ENCODE measurements at places on chromosomes 6 and 20. TPM values are rescaled to one million over a fixed set of nuclear protein-coding genes. Genes with fewer than 3 reads are reported as not detected.

DNA sequence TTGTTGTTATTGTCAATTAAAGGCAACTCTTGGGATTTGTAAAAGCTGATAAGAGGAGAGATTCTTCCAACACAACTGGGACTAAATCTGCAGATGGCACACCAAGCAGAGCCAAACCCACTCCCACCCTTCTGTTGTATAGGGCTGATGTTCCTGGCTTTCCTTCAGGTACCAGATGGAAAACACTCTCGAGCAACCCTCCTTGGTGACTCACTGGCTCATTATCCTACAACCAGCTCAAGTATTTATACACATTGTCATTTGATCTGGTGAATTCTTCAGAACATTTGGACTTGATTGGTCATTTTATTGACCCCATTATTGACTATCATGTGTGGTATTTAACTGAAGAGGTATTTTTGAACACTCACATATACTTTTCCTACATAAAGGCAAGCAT lies 190.3 kb upstream of the PCSK2 start:
- DNase-seq: no peak

- DNase-seq: peak; percentile 66
These were observed at the start of gene RFX6 for GRCh38 chr6:116876635-116877611. RFX6 (plus strand) TSS chr6:116877242; CDS start chr6:116877276, 34 bp downstream.

DNA sequence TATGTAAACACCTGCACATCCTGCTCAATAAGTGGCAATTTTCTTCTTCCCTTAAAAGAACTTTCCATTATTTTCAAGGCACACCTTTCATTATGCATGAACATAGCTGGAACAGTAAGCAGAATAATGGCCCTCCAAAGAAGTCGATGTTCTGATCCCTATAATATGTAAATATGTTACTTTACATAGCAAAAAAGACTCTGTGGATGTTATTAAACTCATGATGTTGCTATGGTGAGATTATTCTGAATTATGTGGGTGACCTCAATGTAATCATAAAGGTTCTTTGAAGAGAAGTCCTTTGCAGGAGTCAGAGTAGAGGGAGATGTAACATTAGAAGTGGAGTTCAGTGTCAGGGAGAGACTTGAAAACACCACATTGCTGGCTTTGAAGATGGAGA lies 299.9 kb upstream of the PLN start:
- DNase-seq: no peak

DNA sequence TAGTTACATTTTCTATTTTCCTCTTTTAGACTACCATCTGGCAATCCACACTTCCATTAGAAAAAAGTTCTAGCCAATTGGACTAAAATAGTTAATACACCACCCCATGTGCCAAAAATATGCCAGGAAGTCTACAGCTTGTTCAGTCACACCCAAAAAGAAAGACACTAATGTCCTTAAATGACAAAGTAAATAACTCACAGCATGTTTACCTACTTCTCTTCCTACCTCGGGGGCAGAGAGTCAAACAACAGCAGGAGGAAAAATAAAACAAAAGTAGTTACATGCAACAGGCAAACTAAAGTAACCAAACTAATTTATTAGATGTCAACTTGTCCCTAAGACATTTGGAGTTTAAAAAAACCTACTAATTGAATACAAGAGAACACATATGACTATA lies 57.0 kb downstream of the UBE3D start:
- DNase-seq: no peak

GRCh38 chr6:15462717-15463525 lies 199.9 kb downstream of the DTNBP1 start:
- DNase-seq: no peak

The DLL1 gene
- total RNA-seq: 20.7 TPM

DNA sequence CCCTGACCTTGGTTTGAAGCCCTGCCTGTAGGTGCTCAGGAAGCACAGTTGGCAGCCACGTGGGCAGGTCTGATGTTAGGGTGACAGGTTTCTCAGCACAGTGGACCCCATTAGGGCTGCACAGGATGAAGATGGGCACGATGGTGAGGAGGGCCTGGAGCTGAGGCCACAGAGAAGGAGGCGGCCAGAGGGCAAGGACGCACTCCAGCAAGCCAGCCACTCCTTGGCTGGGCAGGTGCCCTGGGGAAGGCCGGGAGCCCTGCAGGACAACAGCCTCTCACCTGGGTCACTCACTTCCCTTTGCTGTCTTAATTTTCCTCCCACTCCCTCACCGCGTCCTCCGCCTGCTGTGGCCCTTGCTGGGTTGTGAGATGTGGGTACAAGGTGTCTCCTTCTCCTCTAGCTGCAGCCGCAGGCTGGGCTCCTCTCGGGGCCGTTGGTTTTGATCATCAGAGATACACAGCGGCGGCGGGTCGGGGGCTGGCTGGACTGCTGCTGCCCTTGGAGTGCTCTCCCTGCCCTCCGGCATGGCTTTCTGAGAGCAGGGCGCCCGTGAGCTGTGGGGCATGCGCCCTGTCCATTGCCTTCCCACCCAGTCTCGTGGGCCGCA lies 5.7 kb downstream of the OSBPL2 start:
- no peak for DNase-seq

GRCh38 chr6:107853230-107853629 lies 29.1 kb upstream of the SCML4 start:
- DNase-seq: no peak

The UBE2C gene
- total RNA-seq: 249 TPM

The SLC44A4 gene
- 3.5 TPM for total RNA-seq

DNA sequence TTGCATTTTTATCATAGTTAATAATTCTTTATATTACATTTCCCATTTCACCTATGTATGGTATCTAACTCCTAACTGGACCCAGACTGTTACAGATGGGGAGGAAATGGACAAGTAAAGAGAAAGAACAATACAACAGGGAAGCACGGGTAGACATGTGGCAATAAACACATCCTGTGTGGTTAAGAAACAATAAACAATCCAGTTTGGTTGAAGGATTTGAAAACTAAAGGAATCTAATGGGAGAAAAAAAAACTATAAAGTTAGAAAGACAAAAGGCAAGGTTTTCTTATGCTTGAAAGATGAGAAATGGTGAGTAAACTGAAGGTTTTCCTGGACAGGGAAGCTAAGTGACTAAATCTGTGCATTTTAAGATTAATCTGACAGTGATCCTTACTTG lies 34.9 kb upstream of the ALDH8A1 start:
- no peak for DNase-seq

GRCh38 chr20:3630429-3630828 lies 32.8 kb downstream of the GFRA4 start:
- DNase-seq: no peak

DNA sequence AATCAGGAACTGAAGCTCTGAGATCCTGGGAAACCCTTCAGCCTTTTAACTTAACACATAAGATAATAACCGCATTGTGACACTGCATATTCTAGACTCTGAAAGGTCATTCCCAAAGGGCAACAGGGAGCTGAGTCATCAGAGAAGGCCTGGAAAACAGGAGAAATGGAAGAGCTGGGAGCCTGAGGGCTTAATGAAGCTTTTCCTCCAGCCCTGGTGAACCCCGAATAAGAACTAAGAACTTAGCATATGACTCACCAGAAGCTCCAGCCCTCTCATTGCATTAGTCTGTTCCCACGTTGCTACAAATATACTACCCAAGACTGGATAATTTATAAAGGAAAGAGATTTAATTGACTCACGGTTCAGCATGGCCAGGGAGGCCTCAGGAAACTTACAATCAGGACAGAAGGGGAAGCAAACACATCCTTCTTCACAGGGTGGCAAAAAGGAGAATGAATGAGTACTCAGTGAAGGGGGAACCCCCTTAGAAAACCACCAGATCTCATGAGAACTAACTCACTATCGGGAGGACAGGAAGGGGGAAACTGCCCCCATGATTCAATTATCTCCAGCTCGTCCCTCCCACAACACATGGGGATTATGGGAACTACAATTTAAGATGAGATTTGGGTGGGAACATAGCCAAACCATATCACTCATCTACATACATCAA lies 648.5 kb downstream of the TFAP2A start:
- DNase-seq: no peak

The KIAA0408 gene
- total RNA-seq: 7.5 TPM

The EIF6 gene
- total RNA-seq: 157 TPM

- DNase-seq: peak; percentile 70
These were observed 15.6 kb upstream of the UBE2J1 start for GRCh38 chr6:89368107-89368506.

DNA sequence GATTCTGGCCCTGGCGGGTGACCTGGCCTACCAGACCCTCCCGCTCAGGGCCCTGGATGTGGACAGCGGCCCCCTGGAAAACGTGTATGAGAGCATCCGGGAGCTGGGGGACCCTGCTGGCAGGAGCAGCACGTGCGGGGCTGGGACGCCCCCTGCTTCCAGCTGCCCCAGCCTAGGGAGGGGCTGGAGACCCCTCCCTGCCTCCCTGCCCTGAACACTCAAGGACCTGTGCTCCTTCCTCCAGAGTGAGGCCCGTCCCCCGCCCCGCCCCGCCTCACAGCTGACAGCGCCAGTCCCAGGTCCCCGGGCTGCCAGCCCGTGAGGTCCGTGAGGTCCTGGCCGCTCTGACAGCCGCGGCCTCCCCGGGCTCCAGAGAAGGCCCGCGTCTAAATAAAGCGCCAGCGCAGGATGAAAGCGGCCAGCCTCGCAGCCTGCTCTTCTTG lies 868 bp upstream of the SLC2A4RG start:
- peak; percentile 73 for DNase-seq

The OOEP gene
- total RNA-seq: 0.87 TPM

- no peak for DNase-seq
These were observed 151.3 kb downstream of the LCA5 start for GRCh38 chr6:79385893-79386292.

- peak; percentile 31 for DNase-seq
These were observed 215.0 kb downstream of the SLC24A3 start for GRCh38 chr20:19427480-19427879.

The WTAP gene
- total RNA-seq: 91.9 TPM

GRCh38 chr6:132227904-132228303 lies 173.4 kb downstream of the MOXD1 start:
- DNase-seq: no peak

The SLC12A5 gene
- total RNA-seq: 6.6 TPM

The MTFR2 gene
- total RNA-seq: 8.5 TPM

The TUBB2B gene
- 627 TPM for total RNA-seq

GRCh38 chr6:128538763-128539162 lies 18.4 kb upstream of the PTPRK start:
- no peak for DNase-seq

DNA sequence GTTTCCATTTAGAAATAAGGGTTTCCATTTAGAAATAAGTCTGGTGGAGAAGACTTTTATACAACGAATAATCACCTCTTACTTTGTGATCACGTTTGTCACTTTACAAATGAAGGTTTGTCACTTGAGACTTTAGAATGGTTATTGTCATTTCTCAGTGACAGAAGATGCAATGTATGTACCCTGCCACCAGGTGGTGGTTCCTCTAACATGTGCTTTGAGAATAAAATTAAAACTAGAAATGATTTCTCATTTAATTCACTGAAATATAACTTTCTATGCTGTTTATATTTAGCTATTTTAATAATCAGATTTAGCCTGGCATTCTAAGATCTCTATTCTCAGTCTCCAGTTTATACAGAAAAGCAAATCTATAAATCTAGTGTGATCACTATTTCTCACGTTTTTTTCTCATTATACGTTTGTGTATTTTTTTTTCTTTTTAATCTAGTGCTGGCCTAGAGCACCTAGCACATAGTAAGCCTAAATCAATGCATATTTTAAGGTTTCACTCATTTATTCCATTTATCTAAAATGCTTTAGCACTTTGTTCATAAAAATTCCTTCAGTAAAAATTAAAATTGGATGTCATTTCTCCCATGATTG lies 57.4 kb upstream of the TFAP2D start:
- no peak for DNase-seq

- no peak for DNase-seq
These were observed 16.1 kb upstream of the RIPOR2 start for GRCh38 chr6:24951811-24952299.

DNA sequence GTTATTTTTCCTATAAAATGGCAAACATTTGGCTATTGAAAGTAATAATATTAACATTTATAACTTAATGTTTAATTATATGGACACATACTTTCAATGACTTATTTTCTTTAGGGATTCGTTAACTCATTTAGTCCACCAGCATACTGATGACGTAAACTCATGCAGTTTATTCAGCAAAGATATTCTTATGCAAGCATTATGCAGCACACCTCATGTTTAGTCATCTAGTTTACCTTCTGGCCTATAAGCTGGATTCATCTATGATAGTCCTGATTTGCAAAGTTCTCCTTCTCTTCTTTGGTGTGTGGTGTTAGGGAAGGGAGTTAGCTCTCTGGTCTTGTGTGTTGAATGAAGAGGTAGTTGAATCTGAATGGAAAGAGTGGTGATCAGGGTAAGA lies 60.0 kb downstream of the OR2J2 start:
- no peak for DNase-seq

- DNase-seq: peak; percentile 11
These were observed 320.3 kb downstream of the RIMS1 start for GRCh38 chr6:72206606-72207005.

Data from WTC11 (cell line).